ENCODE measurements at places on chromosomes 7 and 10.

- DNase-seq, result no peak
Measured at GRCh38 chr10:91571671-91572070, 61.2 kb downstream of the PPP1R3C start.

- DNase-seq, result no peak
Measured at GRCh38 chr10:58755340-58755610, 242.6 kb downstream of the BICC1 start.

- DNase-seq, result no peak
Measured at GRCh38 chr7:31603046-31603445, 84.0 kb upstream of the PPP1R17 start.

- no peak for DNase-seq
Measured at GRCh38 chr10:87547734-87548311, 43.1 kb downstream of the MINPP1 start.

DNA sequence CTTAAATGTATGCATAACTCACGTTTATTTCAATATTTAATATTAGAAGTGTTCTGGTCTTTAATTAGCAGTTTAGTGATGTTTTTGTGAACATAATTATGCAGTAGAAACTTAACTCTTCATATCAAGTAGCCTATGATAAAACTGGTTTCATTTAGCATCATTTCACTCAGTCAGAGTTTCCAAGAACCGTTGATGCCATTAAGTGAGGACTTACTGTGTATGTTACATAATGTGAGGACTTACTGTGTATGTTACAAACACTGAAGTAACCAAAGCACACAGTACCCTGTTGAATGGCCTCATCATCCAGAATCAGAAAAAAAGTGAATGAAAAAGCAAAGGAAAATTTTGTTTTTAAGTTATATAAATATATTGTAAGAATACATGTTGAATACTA is 32.9 kb upstream of the PBLD start:
- no peak for DNase-seq

DNA sequence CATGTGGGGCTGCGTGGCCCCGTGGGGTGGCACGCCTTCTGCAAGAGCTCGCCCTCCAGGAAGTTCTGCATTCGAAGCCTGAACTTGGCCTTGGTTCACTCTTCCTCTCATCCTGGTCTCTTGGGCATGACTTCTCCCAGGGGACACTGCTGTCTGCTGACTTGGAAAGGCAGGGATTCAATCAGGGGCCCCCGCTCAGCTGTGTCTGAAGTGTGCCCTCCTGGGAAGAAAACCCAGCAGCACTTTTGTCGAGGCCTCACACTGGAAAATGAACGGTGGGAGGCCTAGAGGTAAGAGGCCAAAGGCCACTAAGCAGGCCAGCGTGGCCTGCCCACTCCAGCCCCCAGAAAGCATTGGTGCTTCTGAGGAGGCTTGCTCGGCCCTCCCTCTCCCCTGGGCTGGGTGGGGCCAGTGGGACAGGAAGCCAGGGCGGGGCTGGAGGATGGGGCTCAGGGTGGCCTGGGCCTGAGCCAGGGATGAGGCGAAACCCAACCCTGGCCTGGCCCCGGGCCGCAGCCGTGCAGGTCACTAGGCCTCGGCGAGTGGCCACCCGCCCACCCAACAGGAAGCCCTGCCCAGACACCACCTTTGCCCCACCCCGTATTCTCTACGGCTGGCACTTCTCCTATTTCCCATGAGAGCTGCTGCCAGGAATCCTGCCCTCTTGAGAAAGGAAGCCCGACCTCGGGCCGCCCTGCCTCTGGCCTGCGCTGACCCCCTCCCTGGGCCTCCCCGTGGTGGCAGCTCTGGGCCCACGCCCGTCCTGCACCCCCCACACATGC is 81.1 kb downstream of the ZMIZ1 start:
- DNase-seq, result no peak

DNA sequence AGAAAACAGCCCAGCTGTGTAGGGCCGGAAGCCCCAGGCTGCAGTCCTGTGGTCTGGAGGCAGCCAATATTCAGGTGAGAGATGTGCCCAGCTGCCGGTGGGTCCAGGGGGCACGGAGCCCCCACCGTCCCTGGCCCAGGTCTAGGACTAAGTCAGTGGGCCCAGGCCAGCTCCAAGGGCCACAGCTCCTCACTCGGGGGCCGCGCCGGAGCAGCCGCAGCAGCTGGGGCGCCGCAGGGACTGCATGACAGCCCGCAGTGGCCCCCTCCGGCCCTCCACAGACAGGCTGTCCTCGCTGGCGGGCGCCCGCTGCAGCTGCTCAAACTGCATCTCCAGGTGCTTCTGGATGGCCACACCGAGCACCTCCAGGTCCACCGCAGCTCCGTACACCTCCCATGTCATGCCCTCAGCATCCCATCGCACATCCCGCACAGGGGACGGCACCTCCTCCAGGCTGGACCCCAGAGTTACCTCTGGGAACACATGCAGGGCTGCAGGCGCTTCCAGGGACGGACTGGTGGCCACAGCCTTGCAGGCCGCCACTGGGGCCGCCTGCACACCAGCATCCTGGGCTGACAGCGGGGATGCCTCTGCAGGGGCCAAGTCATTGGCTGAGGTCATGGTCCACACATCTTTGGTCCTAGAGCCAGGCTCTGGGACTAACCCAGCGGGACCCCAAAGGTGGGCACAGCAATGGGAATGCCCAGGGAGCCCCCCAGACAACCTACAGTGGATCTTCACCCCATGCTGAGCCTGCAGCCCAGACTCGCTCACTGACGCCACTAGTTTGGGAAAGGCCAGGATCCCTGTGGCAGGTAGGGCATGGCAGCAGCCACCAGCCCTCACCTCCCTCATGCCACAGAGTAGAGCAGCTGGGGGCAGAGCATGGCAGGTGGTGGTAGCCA is 7.0 kb downstream of the GPRIN2 start:
- DNase-seq, result no peak

DNA sequence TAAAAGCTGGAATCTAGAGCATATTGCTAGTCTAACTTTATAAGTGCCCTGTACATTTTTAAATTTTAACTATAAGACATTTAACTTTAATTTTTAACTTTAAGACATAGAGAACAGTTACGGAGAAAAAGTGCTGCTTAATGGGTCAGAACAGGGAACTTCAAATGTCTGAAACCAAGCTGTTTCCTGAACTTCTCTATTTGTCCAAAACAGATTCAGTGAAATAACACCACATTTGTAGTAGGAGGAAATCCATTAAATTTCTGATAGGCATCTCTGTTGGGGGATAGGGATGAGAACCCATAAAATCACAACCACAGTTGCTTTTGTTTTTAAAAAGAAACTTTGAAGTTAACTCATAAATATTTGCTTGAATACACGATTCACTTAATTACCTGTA is 170.8 kb upstream of the ANK3 start:
- DNase-seq, result no peak

DNA sequence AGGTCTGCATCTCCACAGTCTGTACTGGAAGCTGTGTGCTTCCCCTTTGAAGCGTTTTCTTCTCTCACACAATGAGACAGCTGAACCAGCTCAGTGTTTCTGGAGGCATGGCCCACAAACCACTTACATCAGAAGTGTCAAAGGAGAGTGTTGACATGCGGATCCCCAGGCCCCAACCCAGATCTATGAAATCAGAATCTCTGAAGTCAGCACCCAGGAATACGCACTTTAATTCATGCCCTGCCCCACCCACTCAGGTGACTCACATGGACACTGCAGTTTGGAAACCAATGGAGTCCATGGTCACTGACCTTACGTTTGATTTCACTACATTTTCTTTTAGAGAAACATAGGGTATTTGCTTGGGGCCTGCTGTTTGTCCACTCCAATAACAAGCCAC is 19.0 kb downstream of the TLL2 start:
- no peak for DNase-seq

GRCh38 chr7:2443491-2443890 is 32.7 kb downstream of the GRIFIN start:
- DNase-seq, result no peak

DNA sequence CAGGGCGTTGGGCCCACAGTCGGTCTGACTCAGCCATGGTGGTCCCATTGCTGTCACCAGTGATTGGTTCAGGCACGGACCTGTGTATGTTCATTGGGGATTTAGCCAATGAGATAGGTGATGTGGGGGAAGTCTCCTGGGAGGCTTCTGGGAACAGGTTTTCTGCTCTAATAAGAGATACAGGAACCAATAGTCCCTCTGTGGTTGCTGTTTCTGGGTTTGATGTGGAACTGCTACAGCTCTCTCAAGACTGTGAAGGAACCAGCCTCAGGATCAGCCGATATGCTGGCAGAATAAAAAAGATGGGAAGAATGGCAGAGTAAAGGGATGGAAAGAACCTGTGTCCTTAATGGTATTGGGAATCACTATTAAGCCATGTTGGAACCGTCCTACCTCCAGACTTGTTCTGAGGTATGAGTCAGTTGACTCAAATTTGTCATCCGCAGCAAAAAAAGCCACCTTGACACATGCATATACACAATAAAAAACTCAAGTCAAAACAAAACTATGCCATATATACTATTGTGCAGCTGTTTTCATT is 70.6 kb downstream of the MCMBP start:
- DNase-seq, result no peak

DNA sequence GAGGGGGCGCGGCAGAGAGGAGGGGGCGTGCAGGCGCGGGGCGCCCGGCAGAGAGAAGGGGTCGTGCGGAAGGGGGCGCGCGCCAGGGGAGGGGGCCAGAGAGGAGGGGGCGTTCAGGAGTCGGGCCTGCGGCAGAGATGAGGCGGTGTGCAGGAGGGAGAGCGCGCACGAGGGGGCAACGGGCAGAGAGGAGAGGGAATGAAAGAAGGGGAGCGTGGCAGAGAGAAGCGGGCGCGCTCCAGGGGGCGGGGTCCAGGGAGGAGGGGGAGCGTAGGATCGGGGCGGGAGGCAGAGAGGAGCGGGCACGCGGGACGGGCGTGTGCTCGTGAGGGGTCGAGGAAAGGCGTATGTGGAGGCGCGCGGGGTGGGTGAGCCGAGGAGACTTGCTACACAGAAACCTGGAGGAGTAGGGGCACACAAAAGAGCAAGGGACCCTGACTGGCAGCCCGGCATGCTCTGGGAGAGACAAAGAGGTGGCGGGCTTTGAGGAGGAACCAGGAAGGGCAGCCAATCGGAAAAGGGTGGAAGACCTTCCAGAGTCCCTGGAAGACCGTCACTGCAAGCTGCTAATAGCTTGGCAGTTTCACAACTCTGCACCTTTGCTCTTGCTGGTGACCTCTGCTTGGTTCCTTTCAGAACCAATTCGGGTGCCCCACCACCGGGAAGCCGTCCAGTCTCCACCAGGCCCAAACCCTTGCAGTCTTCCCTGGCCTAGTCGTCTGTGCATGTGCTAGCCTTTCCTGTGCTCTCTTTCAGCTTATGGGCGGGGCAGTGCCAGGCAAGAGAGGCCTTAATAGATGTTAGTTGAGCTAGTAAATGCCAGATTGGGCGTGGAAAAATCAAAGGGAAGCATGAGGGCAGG is 639 bp downstream of the DYDC2 start:
- no peak for DNase-seq

DNA sequence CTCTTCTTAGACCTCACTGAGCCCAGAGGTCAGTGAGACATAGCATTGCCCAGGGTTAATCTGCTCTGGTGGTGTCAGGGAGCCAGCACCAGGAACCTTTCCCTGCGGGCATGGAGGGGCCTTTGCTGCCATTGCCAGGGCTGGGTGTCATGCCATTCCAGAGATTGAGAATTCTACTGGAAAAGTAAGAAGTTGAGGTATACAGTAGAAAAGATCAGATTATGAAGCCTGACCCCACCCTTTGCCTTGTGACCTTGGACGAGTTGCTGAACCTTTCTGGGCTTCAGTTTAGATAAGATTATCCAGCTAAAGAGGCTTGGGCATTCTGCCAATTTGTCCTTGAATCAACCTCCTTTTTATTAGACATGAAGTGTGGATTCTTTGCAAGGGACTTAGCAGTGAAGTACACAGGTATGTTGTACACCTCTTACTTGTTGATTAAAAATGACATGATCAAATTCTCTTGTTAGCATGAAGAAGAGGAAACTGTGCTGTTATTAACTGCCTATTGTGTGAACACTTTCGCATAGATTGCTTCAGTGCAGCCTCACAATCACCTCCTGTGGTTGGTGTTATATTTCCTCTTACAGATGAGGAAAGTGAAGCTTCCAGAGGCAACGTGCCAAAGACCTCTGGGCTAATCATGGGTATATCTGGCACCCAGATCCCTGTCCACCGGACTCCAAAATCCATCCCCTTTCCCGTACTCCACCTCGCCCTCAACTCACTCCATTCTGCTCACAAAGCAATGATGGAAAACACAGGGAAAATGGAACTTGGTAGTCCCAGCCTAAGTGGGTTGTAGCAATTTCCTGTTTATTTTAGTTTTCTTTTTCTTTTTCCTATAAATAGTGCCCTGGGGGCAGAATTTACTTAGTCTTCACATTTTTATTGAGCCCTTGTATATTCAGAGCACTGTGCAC is 151.3 kb downstream of the CAMK1D start:
- no peak for DNase-seq

GRCh38 chr7:135801045-135801693 is 52.6 kb upstream of the FAM180A start:
- peak; percentile 4 for DNase-seq

- no peak for DNase-seq
Measured at GRCh38 chr7:108643136-108643535, 73.5 kb downstream of the DNAJB9 start.

- DNase-seq, result no peak
Measured at GRCh38 chr10:102657984-102658724, 13.9 kb downstream of the TRIM8 start.

GRCh38 chr10:96380821-96381220 is 22.0 kb upstream of the OPALIN start:
- no peak for DNase-seq

GRCh38 chr7:43625980-43626379 is 43.1 kb downstream of the STK17A start:
- no peak for DNase-seq

DNA sequence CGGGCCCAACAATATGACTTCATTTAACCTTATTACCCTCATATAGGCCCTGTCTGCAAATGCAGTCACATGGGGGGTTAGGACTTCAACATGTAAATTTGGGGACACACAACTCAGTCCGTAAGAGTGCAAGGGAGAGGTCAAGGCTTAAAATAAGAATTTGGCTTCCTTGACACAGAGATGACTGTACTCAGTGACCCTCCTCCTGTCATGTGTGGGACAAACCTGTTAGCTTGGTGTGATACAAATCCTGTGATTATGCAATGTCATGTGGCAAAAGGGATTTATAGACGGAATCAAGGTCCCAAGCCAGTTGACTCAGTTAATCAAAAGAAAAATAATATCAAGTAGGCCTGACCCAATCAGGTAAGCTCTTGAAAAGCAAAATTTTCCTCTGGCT is 25.9 kb upstream of the GTPBP4 start:
- DNase-seq, result no peak
